ENCODE measurements at places on chromosomes 3 and 15.
A peak's percentile ranks its signal among the peaks of the same experiment; 100 is the strongest.

- DNase-seq = peak; percentile 89
Measured at GRCh38 chr15:84600331-84600686, 500 bp upstream of the ZSCAN2 start.

DNA sequence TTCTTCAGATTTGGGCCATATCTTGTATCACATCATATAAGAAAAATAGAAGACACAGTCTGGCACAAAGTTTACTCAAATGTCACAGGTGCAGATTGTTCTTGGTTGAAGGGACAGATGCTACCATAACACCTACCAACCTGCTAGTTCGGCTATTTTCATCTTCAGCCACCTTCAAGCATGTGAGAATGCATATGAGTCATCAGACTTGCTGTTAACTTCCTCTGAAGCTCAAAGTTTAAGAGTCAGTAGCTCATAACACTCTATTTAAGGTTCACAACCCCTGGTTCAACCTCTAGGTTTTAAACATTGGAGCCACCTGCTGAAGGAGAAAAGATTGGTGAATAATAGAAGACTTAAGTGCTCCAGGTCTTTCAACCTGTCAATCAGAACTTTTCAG lies 522.8 kb downstream of the NLGN1 start:
- no peak for DNase-seq

- DNase-seq = no peak
Measured at GRCh38 chr15:56892659-56893363, 25.6 kb upstream of the TCF12 start.

DNA sequence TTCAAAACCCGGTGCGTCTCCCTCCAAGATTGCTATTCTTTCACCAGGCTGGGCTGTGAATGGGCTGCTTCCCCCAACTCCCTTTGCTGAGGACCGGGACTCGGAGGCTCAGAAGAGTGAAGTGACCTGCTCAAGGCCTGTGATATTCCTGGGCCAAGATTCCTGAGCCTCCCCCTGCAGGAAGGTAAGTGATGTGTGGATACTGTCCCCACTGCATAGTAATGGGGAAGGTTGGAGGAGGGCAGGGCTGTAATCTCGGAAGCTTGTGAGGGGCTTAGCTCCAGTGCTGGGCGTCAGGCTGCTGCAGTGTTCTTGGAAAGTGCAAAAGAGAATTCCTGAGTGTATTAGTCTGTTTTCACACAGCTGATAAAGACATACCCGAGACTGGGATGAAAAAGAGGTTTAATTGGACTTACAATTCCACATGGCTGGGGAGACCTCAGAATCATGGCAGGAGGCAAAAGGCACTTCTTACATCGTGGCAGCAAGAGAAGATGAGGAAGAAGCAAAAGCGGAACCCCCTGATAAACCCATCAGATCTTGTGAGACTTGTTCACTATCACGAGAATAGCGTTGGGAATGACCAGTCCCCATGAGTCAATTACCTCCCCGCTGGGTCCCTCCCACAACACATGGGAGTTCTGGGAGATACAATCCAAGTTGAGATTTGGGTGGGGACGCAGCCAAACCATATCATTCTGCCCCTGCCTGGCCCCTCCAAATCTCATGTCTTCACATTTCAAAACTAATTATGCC lies 67.6 kb downstream of the EFCAB12 start:
- DNase-seq = no peak

DNA sequence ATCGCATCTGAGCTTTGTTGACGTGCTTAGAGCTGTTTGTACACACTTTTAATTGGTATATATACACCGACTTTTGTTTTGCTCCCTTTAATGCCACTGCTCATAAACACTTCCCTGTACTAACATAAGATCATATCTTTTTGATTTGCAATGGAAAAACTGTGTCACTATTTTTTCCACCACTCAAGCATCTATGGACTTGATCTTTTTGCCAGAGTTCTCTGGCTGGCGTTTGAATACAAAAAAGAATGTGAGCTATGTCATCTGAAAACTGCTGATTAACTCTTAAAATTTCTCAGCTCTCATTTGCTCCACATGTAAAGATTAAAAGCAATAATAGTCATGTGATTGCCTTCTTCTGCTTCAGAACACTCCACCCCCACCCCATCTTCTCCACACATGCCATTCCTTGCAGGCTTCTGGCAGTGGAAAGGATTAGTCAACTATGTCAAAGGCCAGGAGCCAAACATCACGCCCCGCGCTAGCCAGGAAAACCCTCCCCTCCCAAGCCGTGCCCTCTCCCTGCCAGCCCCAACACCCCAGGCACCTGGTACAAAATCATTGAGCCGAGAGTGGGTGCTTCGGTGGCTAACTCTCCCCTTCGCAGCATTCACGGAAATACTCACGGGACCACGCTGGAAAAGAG lies 123.4 kb upstream of the MEF2A start:
- peak; percentile 73 for DNase-seq

GRCh38 chr3:25246913-25247312 lies 181.2 kb upstream of the RARB start:
- no peak for DNase-seq

DNA sequence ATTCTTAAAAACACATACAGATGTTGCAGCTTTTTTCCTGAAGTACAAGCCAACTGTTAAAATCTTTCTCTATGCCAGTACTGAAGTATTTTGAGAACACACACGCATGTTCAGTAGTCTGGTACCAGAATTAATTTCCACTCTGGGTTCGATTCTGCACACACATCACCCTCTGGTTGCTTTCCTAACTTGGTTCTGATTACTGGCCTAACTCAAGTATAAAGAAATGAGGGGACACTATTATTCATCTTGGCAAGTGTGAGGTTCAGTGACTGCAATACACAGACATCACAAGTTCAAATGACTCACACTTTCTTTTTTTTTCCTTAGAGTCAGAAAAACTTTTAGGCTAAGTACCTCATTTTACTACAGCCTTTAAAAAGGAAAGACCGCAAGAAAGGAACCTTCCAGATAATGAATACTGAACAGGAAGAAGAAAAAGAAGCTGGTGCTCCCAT lies 37.4 kb upstream of the LDHAL6B start:
- no peak for DNase-seq

DNA sequence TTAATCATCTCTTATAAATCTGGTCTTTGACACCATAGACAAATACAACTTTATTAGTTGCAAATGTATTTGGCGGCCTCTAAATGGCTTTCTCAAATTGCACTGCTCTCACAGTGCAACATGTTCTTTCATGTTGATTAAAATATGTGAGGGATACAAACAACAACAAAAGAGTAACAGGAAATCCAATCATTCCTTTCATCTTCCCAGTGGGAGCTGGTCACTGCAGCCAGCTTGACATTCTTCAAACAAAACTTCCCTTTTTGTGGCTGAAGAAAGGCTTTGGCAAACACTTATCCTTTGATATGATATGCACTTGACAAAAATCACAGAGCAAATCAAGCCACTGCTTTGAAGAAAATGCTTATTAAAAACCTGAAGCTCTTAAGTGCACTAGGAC lies 973.6 kb downstream of the EPHA3 start:
- DNase-seq = no peak

DNA sequence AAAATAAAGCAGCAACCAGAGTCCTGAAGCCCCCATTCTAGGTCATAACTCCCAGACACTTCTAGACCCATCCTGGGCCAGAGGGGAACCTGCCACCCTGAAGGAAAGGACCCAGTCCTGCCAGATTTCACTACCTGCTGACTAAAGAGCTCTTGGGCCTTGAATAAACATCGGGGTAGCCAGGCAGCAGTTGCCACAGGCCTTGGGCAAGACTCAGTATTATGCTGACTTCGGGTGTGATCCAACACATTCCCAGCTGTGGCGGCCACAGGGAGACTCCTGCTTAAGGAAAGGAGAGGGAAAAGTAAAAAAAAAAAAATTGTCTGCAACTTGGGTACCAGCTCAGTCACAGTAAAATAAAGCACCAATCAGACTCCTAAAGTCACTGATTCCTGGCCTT lies 23.8 kb downstream of the NEDD4 start:
- DNase-seq = no peak

- peak; percentile 28 for DNase-seq
Measured at GRCh38 chr3:156675830-156676767, 1.7 kb downstream of the TIPARP start.

DNA sequence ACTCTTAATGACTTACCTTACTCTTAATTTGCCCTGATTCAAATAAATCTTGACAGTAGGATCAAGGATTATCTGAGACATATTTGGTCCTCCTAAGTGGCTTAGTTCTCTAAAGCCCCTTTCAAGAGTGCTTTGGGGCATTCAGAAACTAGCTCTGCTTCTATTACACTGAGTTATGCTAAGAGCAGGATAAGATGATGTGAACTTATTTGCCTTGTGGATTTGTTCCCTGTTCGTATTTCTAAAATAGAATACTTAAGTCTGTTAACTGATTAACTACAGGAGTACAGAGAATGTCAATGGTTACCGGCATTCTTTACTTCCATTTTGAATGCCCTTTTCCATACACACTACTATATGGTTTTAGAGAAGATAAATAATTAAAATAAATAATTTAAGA lies 14.8 kb upstream of the FRMD4B start:
- DNase-seq = no peak

- DNase-seq = no peak
Measured at GRCh38 chr3:150439657-150440056, 31.6 kb downstream of the TSC22D2 start.

DNA sequence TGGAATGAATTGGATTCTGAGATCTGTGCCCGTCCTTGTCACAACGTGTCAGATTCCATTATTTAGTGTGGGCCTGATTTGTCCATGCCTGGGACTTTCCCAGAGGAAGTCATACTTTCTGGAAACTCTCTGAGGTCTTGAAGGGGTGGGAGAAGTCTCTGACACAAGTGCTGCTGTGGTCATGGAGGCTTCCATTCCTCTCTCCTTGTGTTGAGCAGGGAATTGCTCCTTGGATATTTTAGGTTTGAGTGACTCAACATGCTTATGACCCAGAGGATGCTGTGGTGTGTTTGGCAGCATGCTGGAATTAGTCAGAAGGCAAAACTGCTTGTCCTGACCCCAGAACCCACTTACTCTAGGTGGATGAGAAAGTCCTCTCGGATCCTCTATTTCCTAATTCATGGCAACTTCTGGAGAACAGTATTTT lies 132.1 kb downstream of the LPP start:
- DNase-seq = no peak

- no peak for DNase-seq
Measured at GRCh38 chr3:64400706-64401105, 175.4 kb upstream of the PRICKLE2 start.

- no peak for DNase-seq
Measured at GRCh38 chr3:158012901-158013300, 93.3 kb downstream of the SHOX2 start.

DNA sequence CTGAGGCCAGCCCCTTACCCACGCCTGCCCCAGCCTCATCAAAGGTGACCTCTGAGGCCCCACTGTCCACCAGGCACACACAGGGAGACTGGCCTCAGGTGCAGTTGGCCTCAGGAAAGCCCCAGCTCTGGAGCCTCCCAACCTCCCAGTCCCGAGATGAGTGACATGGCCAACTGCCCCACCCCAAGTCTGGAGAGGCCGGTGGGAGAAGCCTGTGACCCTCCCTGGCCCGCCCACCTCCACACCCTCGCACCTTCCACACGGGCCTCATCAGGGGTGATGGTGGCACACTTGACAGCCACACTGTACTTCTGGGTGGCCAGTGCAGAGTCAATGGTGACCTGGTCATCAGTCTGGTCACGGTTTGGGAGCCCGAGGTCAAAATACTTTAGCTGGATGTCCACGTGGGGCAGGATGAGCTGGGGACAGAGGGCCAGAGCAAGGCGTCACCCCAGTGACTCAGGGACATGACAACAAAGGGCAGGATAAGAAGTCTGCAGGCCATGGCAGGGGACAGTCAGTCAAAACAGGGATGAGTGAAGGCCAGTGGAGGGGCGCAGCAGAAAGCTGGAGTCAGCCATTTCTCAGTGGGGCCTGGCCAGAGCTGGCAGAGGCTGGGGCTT lies 11.9 kb downstream of the IDH2 start:
- no peak for DNase-seq

GRCh38 chr3:5188419-5189221 lies 1.1 kb downstream of the EDEM1 start:
- DNase-seq = peak; percentile 32

- DNase-seq = no peak
Measured at GRCh38 chr15:65411465-65412071, 11.2 kb downstream of the IGDCC4 start.

- no peak for DNase-seq
Measured at GRCh38 chr3:148974726-148975125, 16.6 kb upstream of the GYG1 start.

- no peak for DNase-seq
Measured at GRCh38 chr3:108280476-108280875, 15.9 kb upstream of the HHLA2 start.

- DNase-seq = no peak
Measured at GRCh38 chr15:57542505-57542817, 49.2 kb upstream of the MYZAP start.

DNA sequence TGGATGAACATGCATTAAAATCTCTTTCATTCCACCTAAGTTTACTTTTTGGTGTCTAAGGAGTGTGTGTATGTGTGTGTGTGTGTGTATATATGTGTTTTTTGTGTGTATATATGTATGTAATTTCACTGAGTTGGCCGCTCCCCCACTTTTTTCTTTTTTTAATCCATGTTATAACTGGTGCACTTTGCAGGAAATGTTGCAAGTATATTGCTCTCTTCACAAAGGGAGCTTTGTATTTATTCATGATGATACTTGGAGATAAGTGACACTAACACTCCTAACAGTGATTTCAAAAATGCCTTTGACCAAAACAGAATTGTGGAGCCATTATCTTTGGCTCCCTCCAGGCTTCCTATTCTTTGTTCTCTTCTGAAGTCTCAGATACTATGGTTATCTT lies 95.8 kb downstream of the FNDC3B start:
- no peak for DNase-seq

DNA sequence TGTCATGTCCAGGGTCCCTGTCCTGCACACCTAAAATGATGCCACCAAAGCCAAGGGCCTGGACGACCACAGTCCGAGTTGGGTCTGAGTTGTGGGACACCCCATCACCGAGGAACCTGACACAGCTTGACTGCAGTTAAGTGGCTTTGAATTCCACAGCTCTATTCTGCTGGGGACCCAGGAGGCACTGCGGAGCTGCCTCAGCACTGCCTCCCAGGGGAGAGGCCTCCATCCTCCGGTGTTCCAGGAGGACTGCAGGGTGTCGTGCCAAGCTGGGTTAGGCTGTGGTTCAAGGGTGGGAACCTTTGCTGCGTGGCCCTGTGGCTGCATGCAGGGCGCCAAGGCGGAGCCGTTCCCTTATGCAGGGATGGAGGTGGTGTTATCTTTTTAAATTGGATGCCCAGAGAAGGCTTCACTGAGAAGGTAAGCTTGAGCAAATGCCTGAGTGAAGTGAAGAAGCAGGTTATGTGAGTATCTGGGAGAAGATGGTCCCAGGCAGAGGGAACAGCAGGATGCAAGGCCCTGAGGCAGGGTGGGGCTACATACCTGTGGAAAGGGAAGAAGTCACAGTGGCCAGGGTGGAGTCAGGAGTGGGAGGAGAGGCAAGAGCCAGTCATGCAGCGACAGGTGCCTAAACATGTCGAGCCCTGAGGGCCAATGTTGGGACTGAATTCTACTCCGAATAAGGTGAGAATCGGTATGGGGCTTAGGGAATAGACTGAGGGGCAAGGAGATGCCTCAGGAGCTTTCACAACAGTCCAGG lies 144.8 kb downstream of the TPRA1 start:
- no peak for DNase-seq

- no peak for DNase-seq
Measured at GRCh38 chr3:27606537-27606936, 115.6 kb downstream of the EOMES start.
